ENCODE measurements at places on chromosomes 11 and 22.

DNA sequence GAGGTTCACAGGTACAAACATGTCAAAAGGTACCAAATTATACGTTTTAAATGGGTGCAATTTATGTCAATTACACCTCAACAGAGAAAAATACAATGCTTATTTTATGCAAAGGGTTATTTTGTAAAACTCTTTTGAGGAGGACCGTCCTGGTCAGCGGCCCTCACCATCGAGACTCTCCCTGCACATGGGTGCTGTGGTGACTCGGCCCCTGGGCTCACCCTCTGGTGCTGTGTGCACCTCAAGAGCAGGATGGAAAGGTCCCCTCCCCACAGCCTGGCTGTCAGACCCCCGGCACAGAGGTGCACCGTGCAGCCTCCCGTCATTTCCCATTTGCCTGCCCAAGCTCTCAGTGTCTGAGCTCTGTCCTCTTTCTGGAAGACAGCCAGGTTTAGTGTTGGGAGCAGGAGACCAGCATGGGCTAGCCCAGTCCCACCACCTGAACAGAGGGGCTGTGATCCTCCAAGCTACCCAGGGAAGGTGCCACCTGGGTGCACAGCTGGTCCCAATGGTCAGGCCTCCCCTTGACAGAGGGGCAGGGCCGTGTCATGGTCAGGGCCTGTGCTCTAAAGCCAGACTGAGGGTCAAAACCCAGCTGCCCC lies 41.8 kb upstream of the PRODH start:
- DNase-seq = no peak

DNA sequence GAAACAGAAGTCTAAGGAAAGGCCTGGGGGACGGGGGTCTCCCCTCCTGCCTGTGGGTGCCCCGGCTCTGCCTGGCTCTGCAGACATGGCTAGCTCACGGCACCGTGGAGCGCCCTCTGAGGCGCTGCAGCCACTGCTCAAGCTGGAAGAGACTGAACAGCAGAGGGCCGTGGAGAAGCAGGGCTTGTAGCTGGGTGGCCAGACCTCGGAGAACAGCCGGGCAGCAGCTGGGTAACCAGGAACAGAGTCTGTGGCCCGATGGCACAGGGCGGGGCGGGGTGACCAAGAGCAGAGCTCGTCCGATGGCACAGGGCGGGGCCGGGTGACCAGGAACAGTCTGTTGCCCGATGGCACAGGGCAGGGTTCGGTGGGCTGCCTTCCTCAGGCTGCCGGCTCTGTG lies 18.1 kb downstream of the RNH1 start:
- no peak for DNase-seq

DNA sequence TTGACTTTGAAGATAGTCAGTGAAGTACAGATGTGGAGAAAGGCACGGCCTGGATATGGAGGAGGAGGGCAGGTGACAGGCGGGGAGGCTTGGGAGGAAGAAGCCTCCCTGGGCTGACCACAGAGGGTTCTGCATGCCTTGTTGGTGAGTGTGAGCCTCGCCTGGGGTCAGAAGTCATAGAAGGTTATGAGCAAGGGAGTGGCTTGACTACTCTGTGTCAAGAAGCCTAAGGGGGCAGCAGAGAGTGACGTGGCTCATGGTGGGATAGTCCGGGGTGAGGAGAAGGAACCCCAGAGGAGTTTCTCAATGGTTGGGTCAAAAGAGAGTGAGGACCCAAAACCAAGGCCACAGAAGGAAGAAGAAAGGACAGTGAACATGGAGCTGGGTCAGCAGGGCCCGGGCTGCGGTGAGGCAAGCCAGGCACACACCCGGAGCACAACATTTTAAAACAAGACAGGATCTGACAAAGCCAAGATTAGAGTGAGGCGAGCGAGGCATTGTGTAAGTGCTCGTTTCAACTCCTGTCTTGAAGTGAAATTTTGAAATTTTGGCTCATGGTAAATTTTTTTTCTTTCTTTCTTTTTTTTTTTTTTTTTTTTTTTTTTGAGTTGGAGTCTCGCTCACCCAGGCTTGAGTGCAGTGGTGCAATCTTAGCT lies 31.9 kb downstream of the PDGFB start:
- no peak for DNase-seq

DNA sequence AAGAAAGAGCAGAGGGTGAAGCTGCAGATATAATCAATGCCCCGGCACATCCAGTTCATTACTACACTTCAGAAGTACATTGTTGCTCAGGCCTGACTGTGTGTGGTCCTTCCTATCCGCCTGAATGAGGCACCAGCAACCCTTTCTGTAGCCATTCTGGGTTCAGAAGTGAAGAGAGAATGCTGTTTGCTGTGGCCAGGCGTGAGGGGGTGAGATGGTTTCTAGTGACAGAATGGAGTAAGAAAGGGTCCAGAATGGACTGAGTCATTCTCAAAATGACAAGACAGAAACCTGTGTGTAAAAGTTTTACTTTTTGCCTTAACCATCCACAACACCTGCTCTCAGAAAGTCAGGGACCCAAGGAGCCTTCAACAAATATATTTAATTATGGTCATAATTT lies 334.8 kb downstream of the GUCY1A2 start:
- no peak for DNase-seq

- no peak for DNase-seq
Measured at GRCh38 chr22:42860968-42861367, 3.9 kb upstream of the ARFGAP3 start.

GRCh38 chr11:96197103-96197502 lies 145.9 kb downstream of the MAML2 start:
- DNase-seq = no peak

GRCh38 chr11:36684840-36685801 lies 87.1 kb upstream of the RAG2 start:
- peak; percentile 38 for DNase-seq

- peak; percentile 92 for DNase-seq
Measured at GRCh38 chr11:65416341-65416824, 6.2 kb upstream of the NEAT1 start.

DNA sequence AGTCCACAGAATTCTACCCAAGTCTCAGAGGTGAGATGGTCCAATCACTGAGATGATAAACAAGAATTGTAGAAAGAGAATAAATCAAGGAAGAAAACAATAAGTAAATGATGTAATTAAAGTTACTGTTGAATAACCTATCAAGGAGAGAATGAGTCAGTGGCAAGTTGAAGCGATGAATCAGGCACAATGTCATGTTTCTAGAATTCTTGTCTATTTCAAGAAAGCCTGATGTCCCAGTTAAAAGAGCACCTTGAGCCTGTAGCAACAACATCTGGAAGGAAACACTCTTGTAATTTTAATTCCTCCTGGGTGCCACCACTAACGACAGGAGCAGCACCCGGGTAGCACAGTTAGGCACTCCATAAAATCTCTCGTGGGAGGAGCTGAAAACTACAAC lies 67.9 kb upstream of the SLC35C1 start:
- no peak for DNase-seq

DNA sequence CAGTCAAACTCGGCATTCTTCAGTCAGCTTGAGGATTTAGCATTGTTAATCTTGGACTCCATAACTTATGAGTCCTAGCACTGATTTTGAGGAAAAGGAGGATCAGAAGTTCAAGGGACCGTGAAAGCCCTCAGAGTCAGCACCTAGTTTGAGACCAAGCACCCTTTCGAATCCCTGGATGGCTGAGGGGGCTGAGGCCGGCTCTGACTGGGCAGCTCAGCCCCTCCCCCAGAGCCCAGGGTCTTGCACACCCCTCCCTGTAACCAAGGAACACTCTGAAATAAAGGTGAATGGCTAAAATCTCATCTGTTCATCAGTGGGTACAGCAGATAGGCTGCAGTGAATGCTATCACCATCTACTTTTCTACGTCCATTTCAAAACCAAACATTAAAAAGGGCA lies 27.3 kb downstream of the SLC25A18 start:
- no peak for DNase-seq

DNA sequence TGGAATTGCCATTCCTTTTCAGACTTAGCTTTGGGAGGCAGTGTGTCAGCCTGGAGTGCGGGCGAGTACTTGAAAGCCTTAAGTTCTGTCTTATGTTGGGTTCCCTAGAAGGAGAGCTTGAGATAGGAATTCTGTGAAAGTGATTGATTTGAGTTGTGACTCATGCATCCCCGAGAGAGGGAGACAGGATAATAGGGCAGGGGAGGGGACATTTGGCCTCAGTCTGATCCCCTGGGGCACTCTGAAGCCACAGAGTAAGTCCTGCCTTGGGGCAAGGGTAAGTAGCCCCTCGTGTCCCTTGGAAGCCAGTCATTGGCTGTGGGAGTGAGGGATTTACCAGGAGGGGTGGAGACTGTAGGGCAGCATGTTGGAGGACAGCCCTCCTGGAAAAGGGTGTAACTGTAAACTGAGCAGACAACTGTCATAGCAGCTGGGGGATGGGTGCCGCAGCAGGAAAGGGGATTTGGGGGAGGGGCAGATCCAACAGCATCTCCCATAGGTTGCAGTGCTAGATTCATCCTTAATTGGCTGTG lies 44.0 kb downstream of the KIAA1671 start:
- DNase-seq = no peak

GRCh38 chr11:2675540-2675939 lies 24.3 kb downstream of the KCNQ1OT1 start:
- DNase-seq = no peak

DNA sequence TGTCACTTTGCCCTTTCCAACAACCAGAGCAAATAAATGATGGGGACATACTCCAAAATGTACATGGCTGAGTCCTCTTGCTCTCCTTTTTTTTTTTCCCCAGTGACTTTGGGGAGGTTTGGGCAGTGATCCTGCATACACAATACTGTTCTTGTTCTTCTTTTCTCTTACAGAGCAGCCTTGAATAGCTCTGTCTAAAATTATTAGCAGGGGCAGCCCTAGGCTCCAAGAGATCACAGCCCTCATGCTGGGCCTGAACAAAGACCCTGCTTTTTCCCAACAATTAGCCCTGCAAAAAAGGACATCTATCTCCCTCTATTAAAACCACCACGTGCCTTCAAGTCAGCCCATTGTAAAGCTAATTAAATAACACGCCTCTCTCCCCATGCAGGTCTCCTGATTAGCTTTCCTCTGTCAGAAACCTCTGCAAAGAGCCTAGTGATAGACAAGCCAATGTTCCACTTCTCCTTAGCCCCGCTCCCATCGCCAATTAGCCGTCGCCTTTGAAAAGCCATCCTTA lies 54.7 kb downstream of the ETS1 start:
- no peak for DNase-seq

- DNase-seq = no peak
Measured at GRCh38 chr11:84905411-84905810, 721.7 kb downstream of the DLG2 start.

GRCh38 chr22:38505541-38506117 lies 482 bp downstream of the DDX17 start:
- DNase-seq = peak; percentile 68

DNA sequence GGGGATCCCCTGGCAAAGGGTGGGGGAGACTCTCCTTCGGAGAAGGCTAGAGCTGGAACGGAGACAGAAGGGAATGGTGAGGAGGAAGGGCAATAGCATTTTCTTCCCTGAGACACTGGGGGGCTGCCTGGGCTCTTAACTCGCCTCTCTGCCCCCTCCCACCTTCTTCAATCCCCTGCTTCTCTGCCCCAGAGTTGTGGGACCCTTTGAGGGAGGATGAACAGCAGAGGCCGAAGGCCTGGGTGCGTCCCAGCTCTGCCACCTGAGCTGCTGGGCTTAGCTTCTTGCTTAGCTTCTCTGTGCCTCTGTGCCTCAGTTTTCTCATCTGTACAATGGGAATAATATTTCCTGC lies 72.4 kb downstream of the RTL6 start:
- DNase-seq = no peak

DNA sequence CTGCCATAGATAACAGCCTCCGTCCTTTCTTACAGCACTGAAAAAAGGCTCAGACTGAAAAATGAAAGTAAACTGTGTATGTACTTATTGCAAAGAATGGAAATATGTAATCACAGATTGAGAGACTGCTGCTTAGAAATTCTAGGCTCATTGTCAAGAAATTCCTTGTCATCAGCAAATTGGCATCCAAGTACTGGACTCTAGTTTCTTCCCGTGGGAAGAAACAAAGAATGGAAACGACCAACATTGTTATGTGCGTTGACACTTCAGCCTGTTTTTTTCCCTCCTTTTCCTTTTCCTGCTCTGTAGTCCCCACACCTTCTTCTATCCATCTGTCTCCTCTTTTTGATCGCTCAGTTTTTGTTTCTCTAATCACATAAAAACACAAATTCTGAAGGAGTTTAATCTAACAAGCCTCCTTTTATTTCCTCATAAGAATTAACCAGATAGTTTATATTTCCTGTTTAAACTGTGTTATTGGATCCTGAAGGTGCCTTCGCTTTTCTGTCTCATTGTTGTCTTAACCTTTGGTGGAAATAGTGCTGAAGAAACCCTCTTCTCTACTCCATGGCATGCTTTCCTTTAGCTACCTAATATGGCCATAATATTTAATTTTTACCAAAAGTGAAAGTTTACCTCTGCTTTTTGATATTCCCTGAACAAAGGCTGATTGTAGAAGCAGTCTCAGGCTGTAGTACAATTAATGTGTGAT lies 20.0 kb upstream of the CASP12 start:
- DNase-seq = peak; percentile 49

DNA sequence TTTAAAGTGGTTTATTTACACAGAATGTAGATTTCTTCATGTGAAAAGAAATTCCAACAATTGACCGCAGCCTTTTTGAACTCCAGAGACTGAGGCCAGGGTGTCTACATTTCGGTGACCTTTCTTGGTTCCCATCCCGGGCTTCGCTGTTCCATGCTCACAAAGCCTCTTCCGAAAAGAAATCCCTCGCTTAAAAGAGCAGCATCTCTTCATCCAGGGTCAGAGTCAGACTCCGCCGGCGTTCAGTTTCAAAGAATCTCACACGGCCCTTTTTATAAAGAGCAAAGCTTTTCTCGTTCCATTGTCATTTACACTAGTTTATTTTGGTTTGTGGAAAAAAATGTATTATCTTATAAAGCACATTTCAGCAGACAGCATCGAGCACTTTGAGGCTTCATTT lies 530.6 kb upstream of the B3GAT1 start:
- no peak for DNase-seq

GRCh38 chr11:72771507-72771906 lies 19.3 kb upstream of the ARAP1 start:
- no peak for DNase-seq

DNA sequence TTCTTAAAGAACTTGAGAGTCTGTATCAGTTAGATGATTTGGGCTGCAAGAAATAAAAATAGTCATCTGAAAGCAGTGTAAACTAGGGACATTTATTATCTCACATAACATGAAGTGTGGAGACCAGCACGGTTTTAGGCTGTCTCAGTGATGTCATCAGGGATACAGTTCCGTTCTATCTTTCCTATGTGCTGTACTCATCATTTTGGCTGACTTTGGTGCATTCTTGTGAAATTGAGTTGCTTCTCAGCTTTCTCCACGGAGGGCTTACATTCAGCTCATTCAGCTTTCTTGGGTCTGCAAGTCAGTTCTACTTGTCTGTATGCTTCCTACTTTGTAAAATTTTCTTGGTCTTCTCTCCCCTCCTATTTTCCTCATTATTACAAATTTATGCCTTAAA lies 51.8 kb upstream of the LIN7C start:
- DNase-seq = no peak

- DNase-seq = no peak
Measured at GRCh38 chr11:133951327-133952198, 5.2 kb downstream of the IGSF9B start.

GRCh38 chr22:42769574-42770447 lies 49.1 kb upstream of the A4GALT start:
- DNase-seq = peak; percentile 7

- no peak for DNase-seq
Measured at GRCh38 chr11:33178443-33179180, 17.3 kb upstream of the CSTF3 start.

GRCh38 chr11:74220376-74220775 lies 49.3 kb downstream of the PPME1 start:
- no peak for DNase-seq

- no peak for DNase-seq
Measured at GRCh38 chr11:26579683-26580082, 7.6 kb upstream of the MUC15 start.

GRCh38 chr11:106397787-106398501 lies 320.5 kb downstream of the AASDHPPT start:
- DNase-seq = no peak

Measured in CD4-positive, alpha-beta T cell treated with Interleukin-12 subunit alpha and Interleukin-12 subunit beta, for 1 hour (primary cell).